Stimulated activated naive B cell treated with anti-CD40 and anti-IgM and Interleukin-4, amounts not matched to agents 10 μg/mL and 1 μg/mL and 100 μg/mL, for 72 hours (primary cell): ENCODE measurements at places on chromosomes 5 and 9.

GRCh38 chr5:91061946-91062562 is 321.1 kb downstream of the ARRDC3 start:
- peaks cover 6% of the 10 kb centered on the region for H3K27me3 ChIP-seq
- H3K4me1 ChIP-seq, result peaks cover 9% of the 10 kb centered on the region
- H3K4me3 ChIP-seq, result no peak overlapping the region
- H3K36me3 ChIP-seq, result no peaks in the 10 kb centered on the region
- H3K27ac ChIP-seq, result no peak overlapping the region

GRCh38 chr5:157710431-157710830 is 20.8 kb upstream of the THG1L start:
- DNase-seq, result no peak
- no peaks in the 10 kb centered on the region for H3K27me3 ChIP-seq
- H3K4me3 ChIP-seq, result no peak overlapping the region
- no peaks in the 10 kb centered on the region for H3K4me1 ChIP-seq
- no peak overlapping the region for H3K27ac ChIP-seq
- H3K36me3 ChIP-seq, result peaks cover 8% of the 10 kb centered on the region

GRCh38 chr9:36101916-36102741 is 34.4 kb upstream of the GLIPR2 start:
- H3K4me3 ChIP-seq, result no peak overlapping the region
- no peaks in the 10 kb centered on the region for H3K4me1 ChIP-seq
- no peaks in the 10 kb centered on the region for H3K36me3 ChIP-seq
- no peak for DNase-seq
- no peaks in the 10 kb centered on the region for H3K27me3 ChIP-seq

DNA sequence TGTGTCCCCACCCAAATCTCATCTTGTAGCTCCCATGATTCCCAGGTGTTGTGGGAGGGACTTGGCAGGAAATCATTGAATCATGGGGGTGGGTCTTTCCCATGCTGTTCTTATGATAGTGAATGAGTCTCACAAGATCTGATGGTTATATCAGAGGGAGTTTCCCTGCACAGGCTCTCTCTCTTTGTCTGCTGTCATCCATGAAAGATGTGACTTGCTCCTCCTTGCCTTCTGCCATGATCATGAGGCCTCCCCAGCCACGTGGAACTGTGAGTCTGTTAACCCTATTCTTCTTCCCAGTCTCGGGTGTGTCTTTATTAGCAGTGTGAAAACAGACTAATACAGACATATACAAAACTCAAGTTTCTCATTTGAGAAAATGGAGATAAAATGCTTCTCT is 139.3 kb downstream of the FBXL7 start:
- H3K27me3 ChIP-seq, result no peaks in the 10 kb centered on the region
- H3K4me1 ChIP-seq, result no peaks in the 10 kb centered on the region
- no peaks in the 10 kb centered on the region for H3K36me3 ChIP-seq
- H3K27ac ChIP-seq, result no peak overlapping the region
- no peak overlapping the region for H3K4me3 ChIP-seq

GRCh38 chr5:59126708-59127573 is 544.1 kb downstream of the RAB3C start:
- H3K27ac ChIP-seq, result no peak overlapping the region
- no peak for DNase-seq
- H3K27me3 ChIP-seq, result no peaks in the 10 kb centered on the region
- no peaks in the 10 kb centered on the region for H3K36me3 ChIP-seq
- no peak overlapping the region for H3K4me3 ChIP-seq
- H3K4me1 ChIP-seq, result no peaks in the 10 kb centered on the region
